ENCODE measurements at places on chromosomes 13 and 19. TPM values are rescaled to one million over a fixed set of nuclear protein-coding genes. Genes with fewer than 3 reads are reported as not detected.

Gene GAPDHS
- not detected for total RNA-seq

Gene APOC1
- total RNA-seq = 25.0 TPM

Gene PCDH9
- 8.3 TPM for total RNA-seq

Gene C19orf53
- total RNA-seq = 107 TPM

Gene CACNG7
- total RNA-seq = 0.04 TPM

Gene UBXN6
- 64.9 TPM for total RNA-seq

Gene NCAN
- total RNA-seq = 0.22 TPM

Gene JOSD2
- 16.2 TPM for total RNA-seq

Gene ZNF90
- total RNA-seq = 2.5 TPM

Gene ZNF534
- total RNA-seq = 0.22 TPM

DNA sequence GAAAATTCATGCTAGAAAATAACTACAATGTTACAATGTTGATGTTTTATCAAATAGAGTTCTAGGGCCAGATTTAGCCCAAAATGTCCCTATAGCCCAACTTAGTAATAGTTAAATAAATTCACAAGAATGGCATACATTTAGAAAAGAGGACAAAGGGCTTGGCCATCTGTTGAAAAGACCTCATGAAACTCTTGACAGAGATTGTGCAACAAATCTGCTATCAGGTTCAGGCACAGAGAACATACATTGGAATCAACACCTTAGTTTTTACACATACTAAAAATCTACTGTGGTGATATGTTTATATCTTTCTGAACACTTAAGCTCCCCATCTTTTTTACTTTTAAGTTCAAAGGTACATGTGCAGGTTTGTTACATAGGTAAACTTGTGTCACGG is 298.3 kb upstream of the DACH1 start:
- no peak overlapping the region for H3K4me3 ChIP-seq
- no peaks in the 10 kb centered on the region for H3K4me1 ChIP-seq
- DNase-seq = no peak
- H3K27ac ChIP-seq = no peak overlapping the region
- no peaks in the 10 kb centered on the region for H3K27me3 ChIP-seq

GRCh38 chr13:59671881-59672280 is 491.8 kb downstream of the DIAPH3 start:
- H3K4me3 ChIP-seq = no peak overlapping the region
- H3K27me3 ChIP-seq = no peaks in the 10 kb centered on the region
- peak; percentile 89 for DNase-seq
- peaks cover 5% of the 10 kb centered on the region for H3K4me1 ChIP-seq
- no peaks in the 10 kb centered on the region for H3K36me3 ChIP-seq
- H3K27ac ChIP-seq = peak overlapping the region; percentile 64

GRCh38 chr13:103222683-103223082 is 156.5 kb upstream of the SLC10A2 start:
- no peaks in the 10 kb centered on the region for H3K4me1 ChIP-seq
- H3K36me3 ChIP-seq = no peaks in the 10 kb centered on the region
- DNase-seq = no peak
- H3K27me3 ChIP-seq = no peaks in the 10 kb centered on the region
- H3K27ac ChIP-seq = no peak overlapping the region
- no peak overlapping the region for H3K4me3 ChIP-seq

DNA sequence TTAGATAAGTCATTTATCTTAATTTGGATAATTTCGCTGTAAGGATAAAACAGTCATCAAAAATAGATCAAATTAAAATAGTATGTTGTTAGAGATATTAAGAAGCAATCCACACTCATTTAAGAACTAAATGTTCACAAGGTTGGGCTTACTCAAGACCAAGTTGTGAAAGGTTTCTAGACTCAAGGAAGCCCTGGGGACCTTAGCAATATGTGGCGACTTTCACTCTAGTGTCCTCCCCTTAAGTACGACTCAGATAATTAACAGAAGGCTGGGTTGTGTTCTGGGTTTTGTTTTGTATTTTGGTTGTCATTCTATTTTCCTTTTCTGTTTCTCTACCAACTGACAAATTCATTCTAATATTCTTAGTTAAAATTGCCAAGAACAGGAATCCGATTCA is 1008.0 kb downstream of the PCDH9 start:
- H3K4me1 ChIP-seq = no peaks in the 10 kb centered on the region
- H3K27ac ChIP-seq = no peak overlapping the region

- no peaks in the 10 kb centered on the region for H3K27me3 ChIP-seq
- H3K36me3 ChIP-seq = no peaks in the 10 kb centered on the region
- DNase-seq = peak; percentile 18
- no peak overlapping the region for H3K27ac ChIP-seq
- H3K4me1 ChIP-seq = no peaks in the 10 kb centered on the region
- no peak overlapping the region for H3K4me3 ChIP-seq
Measured at GRCh38 chr13:86830046-86830445, 841.1 kb upstream of the SLITRK5 start.

GRCh38 chr19:47274891-47275761 is 441 bp downstream of the INAFM1 start:
- H3K4me3 ChIP-seq = peak overlapping the region; percentile 34
- peaks cover 35% of the 10 kb centered on the region for H3K4me1 ChIP-seq
- H3K27me3 ChIP-seq = no peaks in the 10 kb centered on the region
- H3K36me3 ChIP-seq = peaks cover 24% of the 10 kb centered on the region
- peak overlapping the region; percentile 32 for H3K27ac ChIP-seq
- DNase-seq = peak; percentile 70

GRCh38 chr19:12783291-12783848 is 7.9 kb upstream of the JUNB start:
- H3K36me3 ChIP-seq = no peaks in the 10 kb centered on the region
- no peaks in the 10 kb centered on the region for H3K27me3 ChIP-seq
- peaks cover 81% of the 10 kb centered on the region for H3K4me1 ChIP-seq

- H3K4me3 ChIP-seq = no peak overlapping the region
- H3K36me3 ChIP-seq = no peaks in the 10 kb centered on the region
- DNase-seq = no peak
- H3K27me3 ChIP-seq = no peaks in the 10 kb centered on the region
- no peak overlapping the region for H3K27ac ChIP-seq
- H3K4me1 ChIP-seq = no peaks in the 10 kb centered on the region
Measured at GRCh38 chr13:95197548-95197947, 103.7 kb downstream of the ABCC4 start.

GRCh38 chr13:50574731-50575130 is 268.8 kb downstream of the DLEU7 start:
- peaks cover 25% of the 10 kb centered on the region for H3K4me1 ChIP-seq
- H3K27ac ChIP-seq = peak overlapping the region; percentile 62
- peak; percentile 57 for DNase-seq
- H3K36me3 ChIP-seq = no peaks in the 10 kb centered on the region
- H3K27me3 ChIP-seq = no peaks in the 10 kb centered on the region

GRCh38 chr13:95898256-95898655 is 154.9 kb downstream of the UGGT2 start:
- H3K27me3 ChIP-seq = no peaks in the 10 kb centered on the region
- no peak overlapping the region for H3K27ac ChIP-seq
- H3K36me3 ChIP-seq = peaks cover 3% of the 10 kb centered on the region
- DNase-seq = no peak

- no peaks in the 10 kb centered on the region for H3K27me3 ChIP-seq
- H3K27ac ChIP-seq = no peak overlapping the region
- DNase-seq = no peak
- H3K4me1 ChIP-seq = no peaks in the 10 kb centered on the region
- peaks cover 5% of the 10 kb centered on the region for H3K36me3 ChIP-seq
- H3K4me3 ChIP-seq = no peak overlapping the region
Measured at GRCh38 chr13:37049810-37050209, 9.7 kb downstream of the SUPT20H start.

- no peaks in the 10 kb centered on the region for H3K4me1 ChIP-seq
- no peak overlapping the region for H3K4me3 ChIP-seq
- DNase-seq = no peak
- peak overlapping the region; percentile 30 for H3K27ac ChIP-seq
Measured at GRCh38 chr13:36148446-36148845, 17.3 kb upstream of the DCLK1 start.

GRCh38 chr19:1817553-1818179 is 5.6 kb upstream of the ATP8B3 start:
- no peak for DNase-seq
- no peak overlapping the region for H3K27ac ChIP-seq

DNA sequence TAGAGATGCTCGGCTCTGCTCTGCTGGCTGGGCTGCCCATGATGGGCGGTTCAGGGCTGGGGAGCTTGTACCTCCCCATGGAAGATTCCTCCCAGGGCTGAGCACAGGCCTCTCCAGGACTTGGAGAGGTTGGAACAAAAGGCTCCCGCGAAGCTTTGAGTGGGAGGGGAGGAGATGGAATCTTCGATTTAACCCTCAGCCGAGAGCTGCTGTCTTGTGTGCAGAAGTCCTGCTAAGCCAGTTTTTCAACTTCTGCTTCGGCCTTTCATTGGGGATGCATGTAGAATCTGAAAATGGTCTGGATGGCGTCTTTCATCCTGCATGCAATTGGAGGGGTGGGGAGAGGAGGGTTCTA is 163.3 kb downstream of the KDM4B start:
- peaks cover 40% of the 10 kb centered on the region for H3K4me1 ChIP-seq
- peaks cover 52% of the 10 kb centered on the region for H3K36me3 ChIP-seq
- no peaks in the 10 kb centered on the region for H3K27me3 ChIP-seq
- H3K27ac ChIP-seq = no peak overlapping the region

All from muscle of leg (tissue), 16 donors.